ENCODE measurements at places on chromosomes 3 and 15.

- no peak for DNase-seq
Observed at GRCh38 chr15:70936326-70936725, 43.7 kb downstream of the LRRC49 start.

- DNase-seq, result no peak
Observed at GRCh38 chr3:101932326-101933068, 83.2 kb downstream of the NFKBIZ start.

GRCh38 chr15:61075741-61076140 lies 153.4 kb downstream of the RORA start:
- no peak for DNase-seq

DNA sequence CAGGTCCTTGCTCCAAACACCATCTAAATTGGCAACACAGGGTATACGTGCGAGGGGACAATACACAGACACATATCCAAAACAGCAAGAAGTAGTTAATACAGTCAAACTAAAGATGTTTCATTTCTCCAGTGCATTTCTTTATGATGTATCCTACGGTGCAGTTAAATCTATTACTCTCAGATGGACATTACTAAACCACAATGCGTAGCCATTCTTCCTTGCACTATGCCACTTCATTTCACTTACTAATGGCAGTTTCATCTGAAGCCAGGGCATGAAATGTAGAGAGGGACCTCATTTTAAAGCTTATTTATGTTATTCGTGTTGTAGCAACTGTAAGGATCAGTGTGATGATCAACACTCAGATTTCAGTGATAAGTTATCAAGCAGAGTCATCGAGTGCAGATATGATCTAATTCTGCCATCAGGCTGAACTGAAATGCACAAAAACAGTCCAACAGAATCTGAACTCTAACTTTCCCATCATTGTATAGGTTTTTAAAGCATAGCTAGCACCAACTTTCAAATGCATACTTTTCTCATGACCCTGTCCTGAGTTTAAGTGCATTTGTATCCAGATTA lies 14.5 kb downstream of the TNIK start:
- DNase-seq, result no peak

- no peak for DNase-seq
Observed at GRCh38 chr3:119279101-119279554, 15.1 kb upstream of the ARHGAP31 start.

- no peak for DNase-seq
Observed at GRCh38 chr15:83930392-83931212, 276.7 kb downstream of the ADAMTSL3 start.

Data from Jurkat, Clone E6-1 (cell line).